Activated naive CD8-positive, alpha-beta T cell treated with anti-CD3 and anti-CD28 coated beads for 36 hours (primary cell): ENCODE measurements at places on chromosomes 3 and 15. TPM values are rescaled to one million over a fixed set of nuclear protein-coding genes. Genes with fewer than 3 reads are reported as not detected.

DNA sequence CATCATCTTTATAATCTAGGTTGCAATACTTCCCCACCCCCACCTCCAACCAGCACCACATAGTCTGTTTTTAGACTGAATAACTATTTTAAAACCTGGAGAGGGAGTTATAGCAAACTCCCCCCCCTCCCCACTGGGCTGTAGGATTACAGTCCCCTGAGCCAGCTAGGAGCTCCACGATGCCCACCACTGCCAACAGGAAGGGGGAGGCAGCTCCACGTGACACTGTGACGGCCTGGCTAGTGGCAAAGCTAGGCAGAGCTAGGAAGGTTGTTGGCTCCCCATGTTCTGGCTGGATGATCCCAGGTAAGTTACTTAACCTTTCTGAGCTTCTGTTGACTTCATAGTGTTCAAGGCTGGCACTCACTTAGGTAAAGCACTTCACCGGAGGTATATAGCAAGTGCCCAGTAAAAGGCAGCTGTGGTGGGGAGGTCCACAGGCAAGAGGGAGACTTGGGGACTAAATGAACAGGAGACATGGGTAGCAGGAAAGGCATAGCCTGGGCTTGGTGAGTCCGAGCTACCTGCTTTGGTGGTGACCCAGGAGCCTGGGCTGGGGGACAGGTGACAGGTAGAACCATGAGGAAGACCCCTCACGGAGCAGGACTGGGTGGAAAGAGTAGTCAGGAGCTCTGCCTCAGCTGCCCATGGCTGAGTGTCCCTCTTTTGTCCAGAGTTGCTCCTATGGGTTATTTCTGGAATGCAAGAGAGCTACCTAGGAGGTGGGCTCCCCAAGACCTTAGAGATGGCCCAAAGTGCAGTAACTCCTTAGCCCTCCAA lies 4.0 kb upstream of the TBC1D21 start:
- no peak for DNase-seq

The CAPN3 gene
- 1.8 TPM for total RNA-seq

- no peak for DNase-seq
Observed at GRCh38 chr3:154015307-154015706, 105.9 kb upstream of the ARHGEF26 start.

The CORO2B gene
- total RNA-seq = not detected

DNA sequence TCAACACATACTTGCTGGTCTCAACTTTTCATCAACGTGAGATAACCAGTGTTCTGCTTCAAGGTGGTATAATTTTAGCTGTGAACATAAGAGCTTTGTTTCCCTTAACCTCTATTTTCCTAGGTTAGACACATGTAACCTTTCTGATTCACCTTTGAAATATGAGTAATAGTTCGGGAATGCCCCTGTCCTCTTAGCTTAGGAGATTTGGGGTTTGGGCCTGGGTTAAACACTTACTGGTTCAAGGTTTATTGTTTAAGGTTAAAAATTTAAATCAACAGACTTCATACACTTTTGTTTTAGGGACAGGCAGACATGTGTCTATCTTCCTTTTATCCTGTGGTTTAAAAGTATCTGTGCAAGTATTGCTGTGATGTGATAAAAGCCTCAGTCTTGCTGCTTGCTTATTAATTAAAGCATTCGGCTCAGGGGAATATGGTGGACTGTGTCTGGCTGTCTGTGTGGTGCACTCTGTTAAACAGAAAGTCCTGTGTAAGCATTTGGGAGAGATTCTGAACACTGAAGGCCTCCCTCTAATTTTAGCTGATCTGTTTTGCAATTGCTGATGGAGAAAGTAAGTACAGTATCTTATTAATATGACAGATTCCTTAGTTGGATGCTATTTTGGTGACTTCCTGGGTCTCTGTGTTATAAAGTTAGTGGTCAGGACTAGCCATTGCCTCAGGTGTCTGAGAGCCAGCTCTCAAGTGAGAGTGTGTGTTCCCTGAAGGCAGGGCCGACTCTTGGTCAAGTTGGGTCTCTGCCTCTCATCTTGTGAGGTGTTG lies 81.8 kb downstream of the USP13 start:
- DNase-seq = no peak

DNA sequence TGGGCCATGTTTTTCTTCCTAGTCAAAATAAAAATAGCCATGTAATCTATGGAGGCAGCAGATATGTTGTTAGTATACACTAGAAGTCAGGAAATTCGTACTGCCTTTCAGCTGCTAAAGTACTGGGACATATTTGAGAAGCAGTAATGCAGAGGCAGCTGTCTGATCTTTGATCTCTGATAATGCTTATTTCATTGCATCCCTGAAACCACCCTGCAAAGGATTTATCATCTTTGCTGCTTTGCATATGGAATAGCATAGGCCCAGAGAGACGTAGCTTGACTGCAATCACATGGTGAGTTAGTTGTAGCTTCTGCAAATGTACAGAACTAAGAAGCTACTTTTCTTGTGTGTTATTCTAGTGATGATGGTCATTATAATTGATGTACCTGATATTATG lies 52.4 kb downstream of the RBM6 start:
- DNase-seq = no peak

DNA sequence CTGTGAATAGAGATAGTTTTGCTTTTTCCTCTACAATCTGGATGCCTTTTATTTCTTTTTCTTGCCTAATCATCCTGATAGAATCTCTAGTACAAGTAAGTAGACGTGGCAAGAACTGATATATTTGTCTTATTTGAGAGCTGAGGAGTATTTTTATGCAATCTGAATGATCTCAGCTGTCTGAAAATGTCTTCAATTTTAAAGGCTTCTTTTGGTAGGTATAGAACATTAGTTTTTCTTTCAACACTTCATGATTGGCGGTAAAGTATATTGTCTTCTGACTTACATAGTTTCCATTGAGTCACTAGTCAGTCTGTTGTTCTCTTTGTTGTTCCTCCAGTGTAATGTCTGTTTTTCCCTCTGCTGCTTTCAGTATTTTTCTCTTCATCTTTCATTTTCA lies 31.3 kb downstream of the MGA start:
- no peak for DNase-seq

DNA sequence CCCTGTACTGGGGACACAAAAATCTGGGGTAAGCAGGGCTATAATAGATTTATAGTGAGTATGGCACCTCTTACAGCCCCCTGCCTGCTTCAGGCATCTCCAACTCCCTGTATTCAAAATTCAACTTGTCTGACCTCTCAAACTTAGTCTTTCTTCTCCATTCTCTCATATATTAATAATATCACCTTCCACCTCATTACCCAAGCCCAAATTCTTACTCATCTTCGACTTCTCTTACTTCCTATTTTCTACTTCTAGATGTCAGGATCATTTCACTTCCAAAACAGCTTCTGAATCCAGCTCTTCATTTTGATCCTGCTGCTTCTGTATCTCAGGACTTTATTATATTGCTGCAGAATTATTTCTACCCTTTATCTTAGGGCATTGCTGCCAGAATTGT lies 290.7 kb downstream of the CHST2 start:
- no peak for DNase-seq

DNA sequence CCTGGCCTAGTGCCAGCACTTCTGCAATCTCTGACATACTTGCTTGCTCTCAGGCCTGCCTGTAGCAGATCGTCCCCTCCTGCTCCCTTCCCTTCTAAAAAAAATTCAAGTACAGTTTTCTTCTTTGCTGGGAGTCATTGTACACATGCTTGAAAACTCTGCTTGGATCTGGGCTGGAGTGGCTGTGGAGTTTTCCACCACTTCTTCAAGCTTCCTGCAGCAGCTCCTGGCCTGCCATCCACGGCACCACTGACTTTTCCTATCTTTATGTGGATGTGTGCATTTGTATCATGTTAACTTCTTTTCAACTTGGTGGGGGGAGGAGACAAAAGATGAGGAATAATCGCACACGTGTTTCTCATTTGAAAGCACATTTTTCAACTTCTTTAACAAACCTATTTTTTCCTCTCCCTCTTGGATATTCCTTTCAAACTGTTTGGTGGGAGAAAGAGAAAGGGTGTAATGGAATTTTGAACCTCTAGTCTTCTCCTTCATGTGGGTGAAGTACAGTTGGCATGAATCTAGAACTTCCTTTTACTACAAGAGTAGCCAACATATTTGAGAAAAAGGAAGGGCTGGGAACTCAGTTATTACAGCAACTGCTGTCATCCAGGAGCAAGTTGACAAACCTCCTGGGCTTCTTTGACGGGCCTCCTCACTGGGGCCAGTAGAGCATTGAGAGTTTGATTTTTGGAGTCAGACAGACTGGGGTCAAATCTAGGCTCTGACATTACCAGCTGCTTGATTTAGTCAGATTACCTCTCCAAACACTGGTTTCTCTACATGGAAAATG lies 61.2 kb upstream of the LRTM1 start:
- no peak for DNase-seq

DNA sequence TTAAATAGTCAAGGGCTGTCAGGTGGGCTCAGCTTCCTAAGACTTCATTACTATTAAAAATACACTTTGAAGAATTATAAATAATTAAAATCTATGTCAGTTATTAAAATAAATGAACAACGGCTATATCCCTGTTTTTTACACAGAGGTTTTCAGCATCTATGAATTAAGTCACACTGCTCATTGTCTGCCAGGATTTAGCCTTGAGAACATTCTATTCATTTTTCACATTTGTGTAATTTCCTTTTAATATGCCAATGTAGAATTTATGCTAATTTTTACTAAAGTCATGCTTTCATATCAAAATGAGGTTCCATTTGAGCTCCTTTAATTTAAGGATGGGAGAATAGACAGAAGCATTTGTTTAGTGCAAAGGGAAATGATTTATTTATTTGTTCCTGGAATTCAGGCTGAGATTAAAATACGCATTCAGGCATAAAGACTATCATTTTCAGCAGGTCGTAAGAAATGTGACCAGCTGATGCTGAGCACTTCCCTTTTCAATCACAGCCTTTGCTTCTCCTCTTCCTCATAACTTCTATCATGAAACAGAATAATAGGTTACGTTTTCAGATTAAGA lies 345.1 kb downstream of the MFSD1 start:
- DNase-seq = no peak
